ENCODE measurements at places on chromosomes 2 and 18. TPM values are rescaled to one million over a fixed set of nuclear protein-coding genes. Genes with fewer than 3 reads are reported as not detected.
A peak's percentile ranks its signal among the peaks of the same experiment; 100 is the strongest.

NT5C1B gene
- total RNA-seq: not detected

- H3K4me3 ChIP-seq: no peak overlapping the region
- no peak for DNase-seq
- H3K27ac ChIP-seq: no peak overlapping the region
- H3K36me3 ChIP-seq: no peaks in the 10 kb centered on the region
- peaks cover 32% of the 10 kb centered on the region for H3K27me3 ChIP-seq
- no peaks in the 10 kb centered on the region for H3K4me1 ChIP-seq
Observed at GRCh38 chr2:113089916-113090315, 22.1 kb downstream of the IL1F10 start.

GRCh38 chr2:149132901-149133300, 94.4 kb downstream of the LYPD6B start:
- H3K4me1 ChIP-seq: no peaks in the 10 kb centered on the region

DNA sequence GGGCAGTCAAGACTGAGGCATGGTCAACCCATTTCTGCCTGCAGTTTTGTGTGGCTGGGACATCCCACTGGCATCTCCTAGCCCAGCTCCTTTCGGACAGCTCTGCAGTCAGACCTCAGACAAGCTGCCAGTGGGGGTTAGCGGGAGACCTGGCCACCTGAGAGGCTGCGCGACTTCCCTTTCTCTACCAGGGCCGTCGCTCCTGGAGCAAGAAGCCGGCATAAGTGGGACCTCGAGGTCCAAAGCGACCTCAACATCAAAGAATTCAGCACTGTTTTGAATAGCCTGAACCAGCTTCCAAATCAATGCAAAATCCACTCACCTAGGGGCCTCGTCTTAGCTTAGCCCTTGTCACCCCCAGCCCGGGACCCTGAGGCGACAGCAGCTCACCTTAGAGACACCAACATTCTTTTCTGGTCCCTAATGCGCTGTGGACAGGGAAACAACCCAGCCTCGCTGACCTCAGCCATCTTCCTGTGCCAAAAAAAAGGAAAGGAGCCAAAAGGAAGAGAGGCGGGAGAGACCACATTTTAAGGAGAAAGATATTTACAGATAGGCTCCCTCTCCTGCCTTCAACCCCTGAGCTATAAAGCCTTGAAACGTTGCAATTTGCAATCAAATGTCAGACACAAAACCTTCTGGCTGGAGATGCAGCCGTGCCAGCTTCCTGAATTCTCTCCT, 81.2 kb downstream of the GFPT1 start:
- no peak overlapping the region for H3K27ac ChIP-seq
- H3K4me3 ChIP-seq: peak overlapping the region; percentile 66
- DNase-seq: no peak
- peaks cover 23% of the 10 kb centered on the region for H3K4me1 ChIP-seq

- no peaks in the 10 kb centered on the region for H3K27me3 ChIP-seq
- H3K27ac ChIP-seq: no peak overlapping the region
- no peak overlapping the region for H3K4me3 ChIP-seq
- H3K36me3 ChIP-seq: no peaks in the 10 kb centered on the region
Observed at GRCh38 chr2:53445383-53446070, 322.1 kb upstream of the CHAC2 start.

GRCh38 chr2:172047566-172048507, 37.5 kb upstream of the DLX1 start:
- no peaks in the 10 kb centered on the region for H3K27me3 ChIP-seq
- H3K4me3 ChIP-seq: no peak overlapping the region
- H3K36me3 ChIP-seq: no peaks in the 10 kb centered on the region
- H3K27ac ChIP-seq: no peak overlapping the region

CTDSP1 gene
- 41.8 TPM for total RNA-seq

NGEF gene
- total RNA-seq: 0.16 TPM

DNA sequence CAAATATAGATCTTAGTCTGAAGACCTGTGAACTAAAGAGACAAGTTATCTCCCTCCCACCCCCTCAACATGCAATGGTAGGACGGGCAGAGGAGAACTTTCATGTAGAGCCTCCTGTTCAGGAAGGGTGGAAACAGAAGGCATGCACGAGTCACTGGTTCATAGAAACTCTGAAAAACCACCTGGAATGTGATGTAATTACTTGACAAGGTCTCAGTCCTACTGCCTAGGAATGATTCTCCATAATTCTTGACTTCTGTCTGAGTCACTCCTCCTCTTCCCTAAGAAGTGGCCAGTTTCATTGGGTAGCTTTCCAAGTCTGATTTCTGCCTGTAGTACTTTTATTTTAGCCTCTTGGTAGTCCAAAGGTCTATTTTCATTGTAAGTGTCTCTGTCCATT, 277.3 kb downstream of the PTPRM start:
- no peak overlapping the region for H3K27ac ChIP-seq
- H3K4me1 ChIP-seq: no peaks in the 10 kb centered on the region
- no peak for DNase-seq
- no peak overlapping the region for H3K4me3 ChIP-seq

- no peak overlapping the region for H3K4me3 ChIP-seq
- peaks cover 28% of the 10 kb centered on the region for H3K4me1 ChIP-seq
- no peak for DNase-seq
Observed at GRCh38 chr2:73937899-73938298, 11.2 kb downstream of the DGUOK start.

DNA sequence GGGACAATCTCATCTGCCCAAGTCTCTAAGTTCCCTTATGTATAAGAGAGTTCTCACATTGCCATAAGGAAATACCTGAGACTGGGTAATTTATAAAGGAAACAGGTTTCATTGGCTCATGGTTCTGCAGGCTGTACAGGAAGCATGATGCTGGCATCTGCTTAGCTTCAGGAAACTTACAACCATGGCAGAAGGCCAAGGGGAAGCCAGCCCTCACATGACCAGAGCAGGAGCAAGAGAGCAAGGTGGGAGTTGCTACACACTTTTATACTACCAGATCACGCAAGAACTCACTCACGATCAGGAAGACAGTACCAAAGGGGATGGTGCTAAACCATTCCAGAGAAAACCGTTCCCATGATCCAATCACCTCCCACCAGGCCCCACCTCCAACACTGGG, 73.9 kb downstream of the PRKRA start:
- no peaks in the 10 kb centered on the region for H3K4me1 ChIP-seq
- peaks cover 2% of the 10 kb centered on the region for H3K36me3 ChIP-seq
- H3K4me3 ChIP-seq: no peak overlapping the region
- no peak overlapping the region for H3K27ac ChIP-seq

GRCh38 chr2:192159736-192160135, 35.0 kb downstream of the TMEFF2 start:
- no peak for DNase-seq
- no peaks in the 10 kb centered on the region for H3K36me3 ChIP-seq
- no peak overlapping the region for H3K27ac ChIP-seq
- no peaks in the 10 kb centered on the region for H3K4me1 ChIP-seq
- H3K4me3 ChIP-seq: no peak overlapping the region

KCNG2 gene
- total RNA-seq: 0.16 TPM

NTSR2 gene
- total RNA-seq: not detected

DNA sequence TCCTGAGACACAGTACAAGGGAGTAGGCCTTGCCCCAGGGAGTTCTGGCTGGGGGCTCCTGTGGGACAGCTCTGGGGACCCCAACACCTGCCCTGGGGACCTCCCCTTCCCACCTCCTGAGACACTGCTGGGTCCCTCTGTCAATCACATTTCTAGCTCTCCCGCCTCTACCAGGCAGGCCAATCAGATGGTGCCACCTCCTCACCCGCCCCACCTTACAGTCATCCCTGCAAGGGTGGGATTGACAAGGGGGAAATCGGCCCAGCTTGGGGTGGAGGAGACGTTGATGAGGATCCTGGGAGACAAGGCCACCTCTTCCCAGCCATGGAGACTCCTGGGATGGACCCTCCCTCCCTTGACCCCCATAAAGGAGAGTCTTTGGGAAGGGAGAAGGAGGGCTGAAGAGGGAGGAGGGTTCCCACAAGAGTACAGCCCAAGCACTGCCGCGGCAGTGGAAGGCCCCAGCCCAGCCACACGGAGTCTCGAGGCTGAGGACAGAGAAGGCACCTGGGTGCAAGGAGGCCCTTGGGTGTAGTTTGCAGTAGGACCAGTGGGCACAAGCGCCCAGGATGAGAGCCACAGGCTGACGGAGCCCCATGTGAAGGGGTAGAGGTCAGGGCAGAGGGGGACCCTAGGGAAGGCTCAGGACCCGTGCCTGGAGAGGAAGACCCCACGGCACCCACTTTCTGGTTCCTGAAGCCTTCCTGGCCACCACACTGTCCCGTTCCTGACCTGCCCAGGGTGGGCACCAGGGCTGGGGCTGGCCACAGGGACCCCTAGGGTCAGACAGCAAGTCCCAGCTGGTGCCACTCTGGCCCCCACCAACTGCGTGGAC, 109.9 kb upstream of the OTOS start:
- no peaks in the 10 kb centered on the region for H3K36me3 ChIP-seq
- no peak overlapping the region for H3K4me3 ChIP-seq
- DNase-seq: no peak
- no peaks in the 10 kb centered on the region for H3K27me3 ChIP-seq
- peak overlapping the region; percentile 21 for H3K27ac ChIP-seq

PLCL1 gene
- 0.84 TPM for total RNA-seq

SPATA3 gene
- not detected for total RNA-seq

FANCL gene
- total RNA-seq: 13.8 TPM

GRCh38 chr18:62717169-62717924, 2.0 kb downstream of the PHLPP1 start:
- peak overlapping the region; percentile 71 for H3K4me3 ChIP-seq
- H3K4me1 ChIP-seq: peaks cover 17% of the 10 kb centered on the region
- H3K27ac ChIP-seq: peak overlapping the region; percentile 36
- no peaks in the 10 kb centered on the region for H3K36me3 ChIP-seq
- DNase-seq: peak; percentile 70
- H3K27me3 ChIP-seq: no peaks in the 10 kb centered on the region

ANKMY1 gene
- 7.2 TPM for total RNA-seq

GRCh38 chr2:36339607-36340218, 15.9 kb upstream of the CRIM1 start:
- H3K27me3 ChIP-seq: no peaks in the 10 kb centered on the region
- DNase-seq: peak; percentile 79
- H3K27ac ChIP-seq: peak overlapping the region; percentile 34
- no peaks in the 10 kb centered on the region for H3K36me3 ChIP-seq
- no peak overlapping the region for H3K4me3 ChIP-seq

- peaks cover 5% of the 10 kb centered on the region for H3K4me1 ChIP-seq
- H3K36me3 ChIP-seq: no peaks in the 10 kb centered on the region
- H3K27me3 ChIP-seq: no peaks in the 10 kb centered on the region
- DNase-seq: peak; percentile 40
- peak overlapping the region; percentile 82 for H3K4me3 ChIP-seq
- H3K27ac ChIP-seq: peak overlapping the region; percentile 63
Observed at GRCh38 chr2:181457741-181458425, 697 bp downstream of the ITGA4 start.

COL4A4 gene
- total RNA-seq: 0.62 TPM

DNA sequence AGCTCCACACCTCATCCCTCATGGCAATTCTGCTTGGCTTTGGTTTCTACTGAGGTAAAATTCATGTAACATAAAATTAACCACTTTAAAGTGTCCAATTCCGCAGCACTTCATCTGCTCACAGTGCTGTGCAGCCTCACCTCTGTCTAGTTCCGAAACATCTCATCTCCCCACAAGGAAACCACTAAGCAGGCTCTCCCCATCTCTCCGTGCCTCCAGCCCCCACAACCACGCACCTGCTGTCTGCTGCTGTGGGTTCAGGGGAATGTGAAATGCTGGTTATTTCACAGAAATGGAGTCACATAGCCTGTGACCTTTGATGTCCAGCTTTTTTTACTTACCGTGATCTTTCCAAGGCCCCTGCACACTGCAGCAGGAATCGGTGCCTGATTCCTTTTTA, 7.7 kb upstream of the GPC1 start:
- peaks cover 2% of the 10 kb centered on the region for H3K4me1 ChIP-seq
- H3K27me3 ChIP-seq: no peaks in the 10 kb centered on the region
- no peak overlapping the region for H3K4me3 ChIP-seq
- no peak overlapping the region for H3K27ac ChIP-seq
- DNase-seq: no peak
- H3K36me3 ChIP-seq: no peaks in the 10 kb centered on the region

DNA sequence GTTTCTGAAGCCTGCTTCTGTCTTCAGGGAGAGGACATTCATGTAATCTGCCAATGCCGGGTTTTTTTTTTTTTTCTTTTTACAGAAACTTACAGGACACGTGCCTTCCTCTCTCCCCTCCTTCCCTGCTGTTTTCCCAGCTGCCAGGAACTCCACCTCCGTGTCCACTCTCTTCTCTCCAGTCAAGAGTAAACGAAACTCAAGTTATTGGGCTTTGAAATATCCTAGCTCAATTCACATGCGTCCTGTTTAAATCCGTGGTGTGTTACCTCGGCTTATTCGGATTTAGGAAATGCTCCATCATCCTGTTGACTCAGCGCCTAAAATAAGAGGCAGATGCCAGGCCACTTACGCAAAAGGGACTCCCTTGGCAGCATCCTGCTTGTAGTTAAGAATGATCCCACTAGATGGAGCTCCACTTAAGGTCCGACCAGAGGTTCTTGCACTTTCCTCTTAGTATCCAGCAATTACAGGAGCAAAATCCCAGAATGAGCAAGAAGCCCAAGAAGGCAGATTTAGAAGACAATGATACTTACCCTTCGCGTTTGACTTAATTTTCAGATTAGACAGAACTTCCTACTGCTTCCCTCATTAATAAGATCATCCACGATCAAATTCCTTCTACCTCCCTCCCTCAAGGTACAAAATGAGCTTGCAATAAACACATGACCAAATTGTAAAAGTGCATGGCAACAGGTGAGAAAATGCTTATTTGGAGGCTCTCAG, 97.2 kb upstream of the ZCCHC2 start:
- no peaks in the 10 kb centered on the region for H3K36me3 ChIP-seq
- peaks cover 9% of the 10 kb centered on the region for H3K4me1 ChIP-seq
- H3K4me3 ChIP-seq: peak overlapping the region; percentile 57
- H3K27ac ChIP-seq: peak overlapping the region; percentile 63

- no peaks in the 10 kb centered on the region for H3K36me3 ChIP-seq
- no peaks in the 10 kb centered on the region for H3K27me3 ChIP-seq
- H3K27ac ChIP-seq: no peak overlapping the region
- no peak for DNase-seq
Observed at GRCh38 chr2:221312634-221313033, 259.5 kb downstream of the EPHA4 start.

DNA sequence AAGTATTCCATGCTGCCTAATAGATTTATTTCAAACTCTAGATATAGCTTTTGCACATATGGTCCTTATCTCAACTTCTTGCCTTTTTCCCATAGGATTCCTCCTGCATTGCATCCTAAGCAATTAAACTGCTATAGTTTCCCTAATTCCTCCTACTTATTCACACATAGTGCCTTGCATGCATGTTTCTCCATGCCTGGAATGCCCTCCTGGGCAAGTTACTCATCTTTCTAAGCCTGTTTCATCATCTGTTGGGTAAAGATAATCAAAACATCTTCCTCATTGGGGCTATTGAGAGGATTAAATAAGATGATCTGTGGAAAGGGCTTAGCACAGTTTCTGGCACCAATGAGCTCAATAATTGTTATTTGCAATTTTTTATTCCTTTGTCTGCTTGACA, 726.5 kb downstream of the SLC4A3 start:
- H3K27ac ChIP-seq: no peak overlapping the region
- no peak overlapping the region for H3K4me3 ChIP-seq
- H3K27me3 ChIP-seq: no peaks in the 10 kb centered on the region
- no peak for DNase-seq

DCDC2C gene
- not detected for total RNA-seq

All from astrocyte (in vitro differentiated cells and primary cell).